ENCODE measurements at places on chromosomes 13 and 19.
A peak's percentile ranks its signal among the peaks of the same experiment; 100 is the strongest.

GRCh38 chr19:375395-376110, 31.0 kb upstream of the MIER2 start:
- no peak for DNase-seq

DNA sequence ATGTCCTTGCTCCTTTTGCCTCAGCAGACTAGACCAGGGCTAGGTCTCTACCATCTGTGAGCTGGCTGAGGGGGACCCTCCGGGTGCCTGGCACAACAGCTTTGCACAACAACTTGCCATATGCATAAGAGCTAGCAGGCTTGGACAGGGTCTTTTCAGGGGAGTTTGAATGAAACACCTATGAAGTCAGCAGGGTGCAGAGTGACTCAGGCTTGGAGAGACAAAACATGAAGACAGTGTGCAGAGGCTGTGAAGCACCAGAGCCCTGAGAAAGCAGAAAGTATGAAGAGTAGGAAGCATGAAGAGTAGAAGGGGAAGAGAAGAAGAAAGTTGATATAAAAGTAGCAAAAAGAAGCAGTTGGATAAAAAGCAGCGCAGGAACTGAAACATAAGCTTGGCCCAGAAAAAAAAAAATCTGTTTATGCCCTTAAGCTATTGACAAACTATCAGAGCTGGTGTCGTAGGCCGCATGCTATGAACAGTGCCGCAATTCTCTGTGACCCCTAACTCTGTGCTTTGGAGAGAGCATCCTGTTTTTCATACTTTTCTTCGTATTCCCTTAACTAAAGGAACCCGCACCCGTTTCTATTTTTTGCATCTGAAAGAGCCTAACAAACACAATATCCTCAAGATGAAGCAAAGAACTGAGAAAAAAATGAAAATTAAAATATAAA, 52.7 kb upstream of the FAM216B start:
- DNase-seq: no peak

- no peak for DNase-seq
Measured at GRCh38 chr19:57363688-57364181, 384 bp downstream of the TRAPPC2B start.

DNA sequence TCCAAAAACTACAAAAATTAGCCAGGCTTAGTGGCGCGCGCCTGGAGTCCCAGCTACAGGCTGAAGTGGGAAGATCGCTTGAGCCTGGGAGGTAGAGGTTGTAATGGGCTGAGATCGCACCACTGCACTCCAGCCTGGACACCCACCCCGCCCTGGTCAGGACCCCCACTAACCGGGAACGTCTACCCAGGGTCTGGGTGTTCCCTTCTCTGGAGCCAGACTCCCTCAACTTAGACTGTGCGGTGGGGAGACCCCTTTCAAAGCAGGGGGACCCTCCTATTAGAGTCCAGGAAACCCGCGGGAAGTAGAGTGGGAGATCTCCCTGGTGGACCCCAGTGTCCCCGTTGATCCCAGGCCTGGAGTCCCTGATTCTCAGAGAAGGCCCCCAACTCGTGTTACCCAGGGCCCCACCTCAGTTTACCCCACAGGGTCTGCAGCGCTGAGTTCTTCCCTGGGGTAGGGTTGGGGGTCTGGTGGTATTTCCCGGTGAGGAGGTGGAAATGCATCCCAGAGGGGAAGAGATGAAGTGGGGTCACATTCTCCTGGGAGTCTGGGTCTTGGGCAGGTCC, 6.1 kb upstream of the ARRDC2 start:
- no peak for DNase-seq

DNA sequence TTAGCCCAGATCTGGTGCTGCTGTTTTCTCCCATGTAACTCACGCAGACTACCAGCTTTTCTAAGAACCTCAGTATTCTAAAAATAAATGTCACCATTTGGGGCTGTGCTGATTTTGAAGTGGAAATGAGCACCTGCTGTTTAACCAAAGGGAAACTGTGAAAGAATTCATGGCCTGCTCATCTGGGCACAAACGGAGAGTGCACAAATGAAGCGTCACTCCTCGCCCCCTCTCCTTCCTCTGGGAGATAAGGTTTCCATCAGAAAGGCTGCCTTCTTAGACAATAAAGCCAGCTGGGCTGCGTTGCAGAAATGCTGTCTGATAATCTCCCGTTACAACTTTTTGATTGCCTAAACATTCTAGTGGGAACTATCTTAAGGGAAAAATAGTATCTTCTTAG, 73.7 kb upstream of the SLC15A1 start:
- no peak for DNase-seq

- DNase-seq: peak; percentile 47
Measured at GRCh38 chr19:20182222-20182785, 15.3 kb downstream of the ZNF486 start.

- DNase-seq: no peak
Measured at GRCh38 chr19:13373599-13373998, 132.7 kb downstream of the CACNA1A start.

GRCh38 chr13:39682788-39683187, 27.3 kb downstream of the COG6 start:
- DNase-seq: no peak

DNA sequence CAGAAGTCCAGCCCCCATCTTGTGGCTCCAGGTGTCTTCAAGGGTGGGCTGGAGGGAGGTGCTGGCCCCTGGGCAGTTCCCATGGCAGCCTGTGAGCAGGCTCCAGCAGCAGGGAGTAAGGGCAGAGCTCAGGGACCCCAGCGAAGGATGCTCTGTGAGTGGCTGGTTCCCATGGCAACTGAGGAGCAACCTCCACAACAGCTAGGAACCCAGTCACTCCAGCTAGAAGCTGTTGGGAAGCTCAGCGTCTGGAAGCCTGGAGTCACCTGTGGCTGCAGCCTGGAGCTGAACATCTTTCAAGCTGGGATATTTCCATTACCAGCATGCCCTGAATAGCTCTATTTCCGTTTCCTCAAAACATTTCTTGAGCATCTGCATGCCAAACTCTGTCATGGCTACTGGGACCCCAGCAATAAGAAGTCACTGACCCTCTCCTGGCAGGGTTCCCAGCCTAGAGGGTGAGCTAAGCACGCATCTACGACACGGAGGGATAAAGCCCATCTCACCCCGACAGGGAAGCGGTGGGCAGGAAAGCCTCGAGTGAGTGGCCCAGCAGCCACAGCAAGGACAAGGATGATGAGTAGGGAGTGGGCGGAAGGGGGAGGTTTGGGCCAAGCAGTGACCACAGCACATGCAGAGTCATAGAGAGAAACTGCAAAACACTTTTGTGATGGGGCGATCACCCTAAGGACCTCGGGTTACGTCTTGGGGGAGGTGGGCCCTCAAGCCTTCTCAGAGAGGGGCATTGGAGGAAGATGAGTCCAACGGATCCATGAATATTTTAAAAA, 52.6 kb downstream of the ALOX5AP start:
- no peak for DNase-seq

Measured in renal pelvis (tissue), 12 donors.